ENCODE measurements at places on chromosomes 1 and 21. TPM values are rescaled to one million over a fixed set of nuclear protein-coding genes. Genes with fewer than 3 reads are reported as not detected.

- no peak for DNase-seq
Measured at GRCh38 chr1:224169718-224170270, 13.2 kb upstream of the DEGS1 start.

CALML6 gene
- total RNA-seq, result not detected

C4BPA gene
- total RNA-seq, result not detected

- DNase-seq, result no peak
Measured at GRCh38 chr1:229989591-229990248, 77.3 kb upstream of the GALNT2 start.

GRCh38 chr1:240058049-240058448, 33.6 kb upstream of the FMN2 start:
- no peak for DNase-seq

DNA sequence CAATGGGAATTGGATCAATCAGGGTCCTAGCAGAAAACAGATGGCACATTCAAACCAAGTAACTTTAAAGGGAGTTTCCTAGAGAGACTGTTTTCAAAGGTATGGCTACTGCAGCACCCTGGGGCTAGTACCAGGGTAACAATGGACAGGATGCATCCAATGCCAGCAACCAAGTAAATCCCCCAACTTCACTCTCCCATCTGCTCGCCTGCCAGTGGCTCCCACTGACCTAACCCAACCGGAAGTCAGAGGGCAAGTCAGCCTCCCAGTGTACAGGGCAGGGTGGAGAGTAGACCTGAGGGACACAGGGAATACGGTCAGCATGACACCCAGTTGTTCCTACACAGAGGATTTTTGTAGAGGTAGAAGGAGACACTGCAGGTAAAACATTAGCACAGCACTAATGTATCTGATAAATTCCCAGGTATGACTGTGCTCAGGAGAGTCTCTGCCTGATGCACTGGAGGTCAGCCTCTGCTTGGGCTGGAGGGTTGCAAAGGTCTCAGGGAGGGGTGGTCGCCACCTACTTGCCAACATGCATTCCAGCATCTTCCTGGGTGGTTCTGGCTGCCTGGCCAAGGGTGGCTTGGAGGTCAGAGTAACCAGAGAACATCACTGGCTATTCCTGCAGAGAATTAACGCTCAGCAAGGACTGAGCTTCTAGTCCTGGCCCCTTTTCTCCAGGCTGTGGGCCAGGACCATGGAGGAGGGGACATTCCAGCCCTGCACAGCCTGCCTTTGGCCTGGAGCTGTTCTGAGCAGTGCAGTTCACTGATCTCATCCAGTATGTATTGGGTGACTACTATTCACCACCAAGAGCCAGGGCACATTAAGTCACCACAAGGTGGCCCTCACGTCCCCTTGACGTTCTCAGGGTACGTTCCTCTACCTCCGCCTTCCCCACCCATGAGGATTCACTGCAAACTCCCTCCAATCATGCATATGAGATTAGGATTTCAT, 5.1 kb upstream of the GJA4 start:
- no peak for DNase-seq

GRCh38 chr1:19405195-19405760, 80.1 kb downstream of the CAPZB start:
- no peak for DNase-seq

DNA sequence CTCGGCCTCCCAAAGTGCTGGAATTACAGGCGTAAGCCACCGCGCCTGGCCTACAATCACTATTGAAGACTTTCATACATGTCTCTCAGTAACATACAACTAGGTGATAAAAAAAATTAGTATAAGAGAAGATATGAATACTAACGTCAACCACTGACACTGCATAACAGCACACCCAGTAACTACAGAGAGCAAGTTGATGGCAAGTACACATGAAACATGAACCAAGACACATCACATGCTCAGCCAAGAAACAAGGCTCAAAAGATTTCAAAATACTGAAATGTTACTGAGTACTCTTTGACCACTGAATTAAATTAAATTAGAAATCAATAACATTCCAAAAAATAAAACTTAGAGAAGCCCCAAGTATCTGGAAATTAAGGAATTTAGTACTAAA, 168.1 kb downstream of the SLC45A1 start:
- no peak for DNase-seq

KPRP gene
- total RNA-seq, result not detected

DNA sequence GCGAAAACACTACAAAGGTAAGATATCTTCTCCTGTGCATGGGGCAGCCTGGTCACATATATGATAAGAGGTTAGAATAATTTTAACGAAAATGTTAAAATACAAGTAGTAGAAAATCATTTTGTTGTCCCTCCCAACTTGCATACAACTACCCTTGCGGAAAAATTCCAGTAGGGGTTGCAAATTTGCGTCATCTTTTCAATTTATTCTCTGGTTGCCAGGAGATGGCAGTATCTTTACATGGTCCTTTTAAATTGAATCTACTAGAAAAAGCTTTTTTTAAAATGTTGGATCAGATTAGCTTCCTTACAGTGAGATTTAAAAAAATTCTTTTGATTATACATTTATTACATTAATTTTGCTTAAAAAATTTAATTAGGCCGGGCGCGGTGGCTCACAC, 10.9 kb downstream of the S100PBP start:
- DNase-seq, result no peak

SPRR2A gene
- total RNA-seq, result not detected

GRCh38 chr1:39954870-39955546, at the start of gene MFSD2A:
TSS of gene MFSD2A (plus strand) at chr1:39955145. CDS start at chr1:39955293, 148 bp downstream.
- peak; percentile 96 for DNase-seq

DNA sequence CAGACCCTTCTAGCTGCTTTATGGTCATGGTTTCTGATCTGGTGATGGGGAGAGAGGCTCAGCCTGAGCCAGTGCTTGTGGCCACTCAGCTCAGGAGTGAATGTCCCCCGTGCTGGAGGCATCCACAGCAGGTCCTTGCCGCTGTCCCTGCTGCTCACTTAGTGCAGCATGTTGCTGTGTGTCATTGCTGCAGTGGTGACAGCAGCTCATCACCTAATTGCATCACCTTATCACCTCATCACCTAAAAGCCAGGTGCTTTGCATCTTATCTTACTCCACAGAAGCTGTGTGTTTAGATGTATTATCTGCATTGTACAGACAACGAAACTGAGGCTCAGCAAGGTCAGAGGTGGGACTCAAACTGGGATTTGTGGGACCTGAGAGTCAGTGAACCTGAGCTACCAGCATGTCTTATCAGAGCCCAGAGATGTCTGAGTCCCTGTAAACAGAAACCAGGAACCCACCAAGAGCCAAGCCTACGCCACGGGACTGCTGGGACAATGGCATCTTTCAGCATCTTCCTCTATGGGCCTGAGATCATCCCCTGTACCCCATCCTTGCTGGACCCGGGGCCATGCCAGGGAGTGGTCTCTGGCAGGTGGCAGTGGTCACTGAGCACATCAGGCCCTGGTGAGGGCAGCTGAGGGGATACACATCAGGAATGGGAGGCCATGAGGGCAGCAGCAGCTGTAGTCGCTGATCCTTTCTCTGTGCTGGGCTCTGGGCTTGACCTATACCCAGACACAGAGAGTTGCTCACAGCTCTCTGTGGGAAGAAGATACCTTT, 6.5 kb downstream of the PODN start:
- DNase-seq, result no peak

RPS6KC1 gene
- total RNA-seq, result 23.5 TPM

NPHS2 gene
- total RNA-seq, result not detected

DNA sequence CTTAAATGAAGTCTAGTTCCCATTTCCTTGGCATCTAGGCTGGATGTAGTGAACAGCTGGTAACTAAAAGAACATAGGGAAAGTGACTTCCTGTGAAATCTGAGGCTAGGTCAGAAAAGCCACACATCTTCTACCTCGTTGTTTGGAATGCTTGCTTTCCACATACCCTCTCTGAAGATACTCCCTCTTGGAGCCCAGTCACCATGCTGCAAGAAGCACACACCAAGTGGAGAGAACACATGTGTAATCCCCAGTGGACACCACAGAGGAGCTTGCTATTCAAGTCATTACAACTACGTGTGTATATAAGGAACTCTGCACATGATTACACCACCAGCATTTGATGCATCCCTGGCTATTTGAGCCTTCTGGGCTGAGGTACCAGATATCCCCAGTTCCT, 125.9 kb downstream of the RGS21 start:
- DNase-seq, result no peak

GRCh38 chr21:38995731-38996130, 187.5 kb downstream of the PSMG1 start:
- DNase-seq, result no peak

KCNE1 gene
- 0.06 TPM for total RNA-seq

DNA sequence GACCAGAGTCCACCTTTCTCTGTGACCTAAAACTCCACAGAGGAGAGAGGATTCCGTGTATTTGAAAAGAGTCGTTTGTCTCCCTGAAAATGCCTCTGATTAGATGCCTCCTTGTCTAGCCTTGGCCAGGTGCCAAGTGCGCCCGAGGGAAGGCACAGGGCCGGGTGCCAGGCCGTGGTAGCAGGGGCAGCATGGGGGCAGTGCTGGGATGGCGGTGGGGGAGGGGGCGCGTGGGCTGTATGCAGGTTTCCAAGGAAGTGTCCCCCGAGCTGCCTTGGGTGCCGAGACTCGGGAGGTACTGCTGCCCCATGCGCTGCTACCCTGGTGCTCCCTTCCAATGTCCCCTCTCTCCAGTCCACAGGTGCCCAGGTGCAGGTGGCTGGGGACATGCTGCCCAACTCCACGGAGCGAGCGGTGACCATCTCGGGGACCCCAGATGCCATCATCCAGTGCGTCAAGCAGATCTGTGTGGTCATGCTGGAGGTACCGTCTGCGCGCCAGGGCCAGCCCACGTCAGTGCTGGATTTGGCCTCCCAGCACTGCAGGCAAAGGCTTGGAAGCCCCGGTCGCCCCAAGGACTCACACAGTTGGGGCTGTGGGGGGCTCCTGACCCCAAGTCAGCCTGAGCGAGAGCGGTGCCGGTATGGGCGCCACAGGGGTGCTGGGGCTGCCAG, 70.9 kb upstream of the COL6A1 start:
- DNase-seq, result peak; percentile 42

GRCh38 chr1:91684481-91685196, 184.0 kb downstream of the CDC7 start:
- no peak for DNase-seq

GRCh38 chr1:204443871-204444581, 32.4 kb upstream of the PPP1R15B start:
- DNase-seq, result peak; percentile 67

- DNase-seq, result peak; percentile 87
Measured at GRCh38 chr1:14742181-14742980, 143.9 kb downstream of the KAZN start.

DENND2D gene
- 5.7 TPM for total RNA-seq

DNA sequence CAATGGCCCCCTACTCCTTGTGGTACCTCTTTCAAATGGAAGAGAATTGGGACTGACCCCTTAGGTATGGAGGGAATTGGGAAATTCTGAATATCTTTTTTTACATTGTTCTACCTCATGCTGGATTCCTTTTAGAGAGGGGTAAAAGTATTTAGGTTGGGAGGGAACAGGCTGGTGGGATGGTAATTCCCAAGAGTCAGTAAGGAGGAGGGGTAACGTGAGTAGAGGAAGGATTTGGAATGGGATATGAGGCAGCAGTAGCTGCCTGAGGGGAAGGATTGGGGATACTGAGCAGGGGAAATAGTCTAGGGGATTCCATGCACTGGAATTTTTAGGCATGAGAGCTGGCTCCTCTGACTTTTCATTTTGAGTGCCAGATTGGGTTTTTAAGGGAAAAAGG, 3.8 kb upstream of the AADACL3 start:
- no peak for DNase-seq

DNA sequence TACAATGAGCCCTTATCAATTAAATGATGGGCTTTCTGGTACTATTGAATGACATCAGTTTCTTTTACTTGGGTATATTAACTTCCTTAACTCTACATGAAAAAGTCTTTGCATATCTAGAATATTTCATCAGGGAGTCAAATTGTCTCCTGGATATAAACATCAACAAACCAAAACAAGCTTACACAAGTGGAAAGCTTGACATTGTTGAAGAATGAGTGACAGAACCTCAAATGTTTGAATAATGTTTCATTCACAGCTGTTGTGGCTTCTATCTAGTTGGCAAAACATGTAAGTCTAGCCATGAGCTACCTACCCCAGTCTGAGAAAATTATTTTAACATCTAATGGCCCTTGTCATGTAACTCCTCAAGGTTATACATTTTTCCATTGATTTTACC, 604.8 kb upstream of the ADAMTS5 start:
- DNase-seq, result peak; percentile 67

- no peak for DNase-seq
Measured at GRCh38 chr1:27632387-27633297, 2.3 kb downstream of the FGR start.

DNA sequence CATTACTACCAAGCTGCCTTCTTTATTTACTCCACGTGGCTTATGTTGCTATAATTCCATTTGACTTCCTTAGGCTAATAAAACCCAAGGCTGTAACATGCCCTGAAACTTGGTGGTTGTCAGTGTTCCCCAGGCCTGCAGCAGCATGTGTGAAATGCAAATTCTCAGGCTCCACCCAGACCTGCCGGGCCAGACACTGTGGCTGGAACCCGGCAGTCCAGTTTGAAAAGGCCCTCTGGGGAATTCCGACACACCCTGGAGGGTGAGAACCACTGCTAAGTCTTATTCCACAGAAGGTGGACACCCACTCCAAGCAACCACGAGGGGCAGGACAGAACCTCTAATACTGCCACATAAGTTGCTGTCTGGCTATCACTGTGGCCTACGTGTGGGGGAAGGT, 41.4 kb downstream of the URB1 start:
- no peak for DNase-seq

CELA2A gene
- total RNA-seq, result not detected

GRCh38 chr21:35529171-35529863, 480.2 kb upstream of the RUNX1 start:
- DNase-seq, result peak; percentile 57

DNA sequence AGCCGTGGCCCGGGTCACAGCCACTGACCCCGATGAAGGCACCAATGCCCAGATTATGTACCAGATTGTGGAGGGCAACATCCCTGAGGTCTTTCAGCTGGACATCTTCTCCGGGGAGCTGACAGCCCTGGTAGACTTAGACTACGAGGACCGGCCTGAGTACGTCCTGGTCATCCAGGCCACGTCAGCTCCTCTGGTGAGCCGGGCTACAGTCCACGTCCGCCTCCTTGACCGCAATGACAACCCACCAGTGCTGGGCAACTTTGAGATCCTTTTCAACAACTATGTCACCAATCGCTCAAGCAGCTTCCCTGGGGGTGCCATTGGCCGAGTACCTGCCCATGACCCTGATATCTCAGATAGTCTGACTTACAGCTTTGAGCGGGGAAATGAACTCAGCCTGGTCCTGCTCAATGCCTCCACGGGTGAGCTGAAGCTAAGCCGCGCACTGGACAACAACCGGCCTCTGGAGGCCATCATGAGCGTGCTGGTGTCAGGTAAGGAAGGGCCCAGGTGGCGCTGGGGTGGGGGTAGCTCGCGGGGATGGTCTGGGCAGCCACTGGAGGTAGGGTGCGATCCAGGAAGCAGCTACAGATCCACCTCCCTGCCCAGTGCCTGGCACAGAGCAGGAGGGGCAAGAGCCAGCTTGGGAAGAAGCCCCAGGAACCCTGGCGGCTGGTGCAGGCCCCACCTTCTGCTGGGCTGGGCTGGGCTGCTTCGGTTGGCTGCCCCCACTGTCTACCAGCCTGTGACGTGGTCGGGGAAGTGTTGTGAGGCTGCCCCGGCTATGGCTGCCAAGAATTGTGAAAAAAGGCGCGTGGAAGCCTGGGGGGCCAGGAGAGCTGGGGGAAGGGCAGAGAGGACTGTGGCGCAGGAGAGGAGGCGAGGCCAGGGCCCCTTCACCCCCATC, 3.8 kb downstream of the CELSR2 start:
- peak; percentile 43 for DNase-seq

- no peak for DNase-seq
Measured at GRCh38 chr1:96515925-96516324, 205.7 kb upstream of the PTBP2 start.

- no peak for DNase-seq
Measured at GRCh38 chr1:64946916-64947315, 19.4 kb downstream of the JAK1 start.

All from Daoy (cell line).